PC-9 (cell line): ENCODE measurements at places on chromosomes 6 and 20. TPM values are rescaled to one million over a fixed set of nuclear protein-coding genes. Genes with fewer than 3 reads are reported as not detected.

The MLIP gene
- 0.79 and 1.0 TPM in 2 replicates for total RNA-seq

The CALHM4 gene
- total RNA-seq = not detected in 2 replicates

The FUCA2 gene
- 65.0 and 74.8 TPM in 2 replicates for total RNA-seq

The C20orf204 gene
- total RNA-seq = 3.8 and 6.4 TPM in 2 replicates

The TJAP1 gene
- 50.5 and 60.9 TPM in 2 replicates for total RNA-seq

The SMLR1 gene
- total RNA-seq = not detected in 2 replicates

The ZFP64 gene
- 40.3 and 49.8 TPM in 2 replicates for total RNA-seq

The PDYN gene
- total RNA-seq = not detected in 2 replicates

The HLA-DRA gene
- total RNA-seq = not detected in 2 replicates

The BCAS1 gene
- 3.9 and 4.0 TPM in 2 replicates for total RNA-seq

The DAAM2 gene
- not detected in 2 replicates for total RNA-seq

The C6orf120 gene
- total RNA-seq = 9.8 and 12.5 TPM in 2 replicates

The VNN1 gene
- total RNA-seq = 0.65 and 1.6 TPM in 2 replicates

The ZSWIM3 gene
- 2.7 and 3.3 TPM in 2 replicates for total RNA-seq
